M059J (cell line): ENCODE measurements at places on chromosomes 11 and 22.
A peak's percentile ranks its signal among the peaks of the same experiment; 100 is the strongest.

- no peak for DNase-seq
These were observed 155.7 kb downstream of the SNX19 start for GRCh38 chr11:130760515-130761125.

DNA sequence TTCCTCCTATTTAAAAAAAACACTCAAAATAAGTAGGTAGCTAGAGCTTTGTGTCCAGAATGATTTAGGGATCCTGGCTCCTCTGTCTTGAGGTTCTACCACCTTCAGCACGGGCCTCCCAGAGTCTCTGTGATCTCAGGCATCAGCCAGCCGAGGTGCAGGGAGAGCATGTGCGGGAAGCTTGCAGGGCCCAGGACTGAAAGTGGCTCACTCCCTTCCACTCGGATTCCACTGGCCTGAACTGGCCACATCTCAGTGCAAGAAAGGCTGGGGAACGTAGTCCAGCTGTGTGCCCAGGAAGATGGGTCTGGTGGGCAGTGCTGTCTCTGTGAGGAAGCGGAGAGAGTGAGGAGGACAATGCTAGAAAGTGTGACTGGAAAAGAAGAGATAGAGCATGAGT lies 68.3 kb upstream of the MYOD1 start:
- no peak for DNase-seq

GRCh38 chr22:49929211-49929979 lies 11.0 kb downstream of the CRELD2 start:
- peak; percentile 25 for DNase-seq

GRCh38 chr11:12448131-12448939 lies 71.0 kb downstream of the PARVA start:
- DNase-seq, result no peak

- DNase-seq, result peak; percentile 94
These were observed 25.2 kb downstream of the CWC15 start for GRCh38 chr11:94948070-94948617.

- peak; percentile 57 for DNase-seq
These were observed 24.1 kb upstream of the CDC42EP2 start for GRCh38 chr11:65290448-65291165.

GRCh38 chr22:29148036-29148435 lies 57.7 kb upstream of the EMID1 start:
- DNase-seq, result no peak

GRCh38 chr11:2921261-2921660 lies 8.0 kb downstream of the PHLDA2 start:
- DNase-seq, result no peak

- no peak for DNase-seq
These were observed 2.4 kb downstream of the RASSF10 start for GRCh38 chr11:13011466-13012055.

GRCh38 chr11:67120456-67120855 lies 1.4 kb downstream of the KDM2A start:
- peak; percentile 19 for DNase-seq

DNA sequence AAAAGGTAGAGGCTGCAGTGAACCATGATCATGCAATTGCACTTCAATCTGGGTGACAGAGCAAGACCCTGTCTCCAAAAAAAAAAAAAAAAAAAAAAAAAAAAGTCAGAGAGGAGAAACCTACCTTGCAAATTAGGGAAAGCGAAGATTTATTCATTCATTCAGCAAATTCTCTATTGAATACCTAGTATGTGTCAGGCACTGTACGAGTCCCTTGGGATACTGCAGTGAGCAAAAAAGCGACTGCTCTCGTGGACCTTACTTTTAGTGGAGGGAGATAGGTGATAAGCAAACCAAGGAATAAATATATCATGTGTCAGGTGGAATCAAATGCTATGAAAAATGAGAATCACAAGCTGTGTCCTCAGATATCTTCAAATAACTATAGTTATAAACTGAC lies 101.3 kb downstream of the STIM1 start:
- DNase-seq, result no peak
